CD8-positive, alpha-beta T cell (primary cell): ENCODE measurements at places on chromosomes 5 and 9.

DNA sequence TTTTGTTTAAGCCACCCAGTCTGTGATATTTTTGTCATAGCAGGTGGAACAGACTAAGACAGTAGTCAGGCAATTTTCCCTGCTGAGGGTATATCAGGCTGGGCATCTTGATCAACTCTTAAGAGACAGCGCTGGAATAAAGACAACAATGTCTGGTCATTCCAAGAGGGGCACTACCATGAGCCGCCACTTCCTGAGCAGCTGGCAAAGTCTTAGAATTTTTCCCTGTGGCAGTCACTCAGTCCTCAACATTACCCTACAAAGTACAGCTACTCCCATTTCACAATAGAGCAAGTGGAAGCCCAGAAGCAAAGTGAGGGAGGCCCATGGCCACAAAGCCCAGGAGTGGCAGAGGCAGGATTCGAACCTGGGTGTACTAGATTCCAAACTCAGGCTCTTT is 74.8 kb downstream of the SH3PXD2B start:
- no peak for DNase-seq

DNA sequence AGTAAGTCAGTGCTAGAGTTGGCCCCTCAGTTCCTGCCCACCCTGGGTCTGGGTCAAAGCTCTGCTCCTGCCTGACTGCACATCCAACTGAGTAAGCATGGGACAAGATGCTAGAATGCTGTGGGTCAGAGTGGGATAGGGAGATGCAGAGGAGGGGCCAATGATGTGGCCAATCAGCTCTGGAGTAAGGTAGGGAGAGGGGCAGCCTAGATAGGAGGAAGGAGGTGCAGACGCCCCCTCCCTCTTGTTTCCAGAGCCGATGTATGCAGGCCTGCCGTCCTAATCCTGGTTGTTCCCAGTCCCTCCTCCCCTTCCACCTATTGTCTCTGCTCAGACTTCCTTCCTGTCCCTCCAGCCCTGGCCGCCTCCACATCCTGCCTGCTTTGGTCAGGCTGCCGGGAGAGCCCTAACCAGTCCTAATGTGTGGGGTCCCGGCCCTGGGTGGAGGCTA is 1.3 kb downstream of the ARAP3 start:
- no peak for DNase-seq

GRCh38 chr5:145855763-145856267 is 17.0 kb downstream of the GRXCR2 start:
- no peak for DNase-seq

GRCh38 chr5:175047048-175047447 is 322.7 kb downstream of the MSX2 start:
- no peak for DNase-seq

GRCh38 chr5:148998174-148998797 is 64.6 kb downstream of the SH3TC2 start:
- DNase-seq, result no peak

- no peak for DNase-seq
Measured at GRCh38 chr5:165928971-165929370, 2362.5 kb upstream of the WWC1 start.

DNA sequence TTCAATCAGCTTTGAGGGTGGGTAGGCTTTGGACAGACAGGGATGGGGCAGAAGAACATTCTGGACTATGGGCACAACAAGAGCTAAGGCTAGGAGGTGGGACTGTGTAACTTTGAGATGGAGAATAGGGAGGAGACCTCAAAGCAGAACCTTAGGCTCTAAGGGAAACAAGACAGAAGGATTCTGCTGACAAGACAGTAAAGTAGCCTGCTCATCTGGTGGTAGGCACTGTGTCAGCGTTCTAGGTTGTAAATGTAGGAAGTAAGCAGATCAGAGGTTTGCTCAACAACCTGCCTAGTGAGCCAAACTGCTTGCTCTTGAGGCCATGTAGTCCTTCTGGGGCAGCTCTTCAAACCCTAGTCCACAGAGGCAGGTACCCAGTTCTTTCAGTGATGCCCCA is 15.0 kb upstream of the IL12B start:
- no peak for DNase-seq

DNA sequence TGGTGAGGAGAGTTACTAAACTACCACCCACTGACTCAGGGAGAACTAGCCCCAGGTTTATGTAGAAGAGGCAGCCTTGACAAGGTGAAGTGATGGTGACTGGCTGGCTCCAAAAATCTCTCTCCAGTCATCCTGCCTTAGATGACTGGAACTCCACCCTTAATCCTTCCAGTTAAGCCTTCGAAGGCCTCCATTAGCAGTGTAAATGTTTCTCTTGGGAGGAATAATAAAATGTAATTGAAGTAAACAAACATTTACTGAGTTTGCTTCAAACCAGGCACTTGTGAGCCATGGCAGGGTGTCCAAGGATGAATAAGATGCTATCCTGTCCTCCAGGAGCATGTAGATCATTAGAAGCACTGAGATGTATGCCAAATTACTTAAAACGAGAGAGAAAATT is 35.5 kb downstream of the ASTN2 start:
- no peak for DNase-seq

- no peak for DNase-seq
Measured at GRCh38 chr5:175814691-175815090, 56.7 kb upstream of the CPLX2 start.

- DNase-seq, result no peak
Measured at GRCh38 chr9:122445155-122445749, 32.5 kb downstream of the OR1J1 start.

- DNase-seq, result no peak
Measured at GRCh38 chr9:97577051-97577450, 56.1 kb downstream of the TSTD2 start.

GRCh38 chr5:4440536-4440935 is 699.6 kb upstream of the ADAMTS16 start:
- no peak for DNase-seq

DNA sequence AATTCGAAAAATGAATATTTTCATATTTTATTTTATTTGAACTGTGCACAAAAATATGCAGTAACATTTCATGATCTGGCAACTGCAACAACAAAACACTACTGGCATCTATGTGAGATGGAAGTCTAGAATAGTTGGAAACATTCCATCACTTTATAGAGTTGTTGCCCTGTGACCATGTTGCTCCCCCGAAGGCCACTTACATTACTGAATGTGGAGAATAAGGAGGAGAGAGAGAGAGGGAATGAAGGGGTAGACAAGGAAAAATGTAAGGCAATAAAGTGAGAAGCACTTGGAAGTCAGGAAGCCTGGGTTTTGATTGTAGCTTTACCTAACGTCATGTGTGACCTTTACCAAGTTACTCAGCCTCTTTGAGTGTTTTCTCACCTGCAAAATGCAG is 437.2 kb upstream of the EDIL3 start:
- DNase-seq, result no peak

DNA sequence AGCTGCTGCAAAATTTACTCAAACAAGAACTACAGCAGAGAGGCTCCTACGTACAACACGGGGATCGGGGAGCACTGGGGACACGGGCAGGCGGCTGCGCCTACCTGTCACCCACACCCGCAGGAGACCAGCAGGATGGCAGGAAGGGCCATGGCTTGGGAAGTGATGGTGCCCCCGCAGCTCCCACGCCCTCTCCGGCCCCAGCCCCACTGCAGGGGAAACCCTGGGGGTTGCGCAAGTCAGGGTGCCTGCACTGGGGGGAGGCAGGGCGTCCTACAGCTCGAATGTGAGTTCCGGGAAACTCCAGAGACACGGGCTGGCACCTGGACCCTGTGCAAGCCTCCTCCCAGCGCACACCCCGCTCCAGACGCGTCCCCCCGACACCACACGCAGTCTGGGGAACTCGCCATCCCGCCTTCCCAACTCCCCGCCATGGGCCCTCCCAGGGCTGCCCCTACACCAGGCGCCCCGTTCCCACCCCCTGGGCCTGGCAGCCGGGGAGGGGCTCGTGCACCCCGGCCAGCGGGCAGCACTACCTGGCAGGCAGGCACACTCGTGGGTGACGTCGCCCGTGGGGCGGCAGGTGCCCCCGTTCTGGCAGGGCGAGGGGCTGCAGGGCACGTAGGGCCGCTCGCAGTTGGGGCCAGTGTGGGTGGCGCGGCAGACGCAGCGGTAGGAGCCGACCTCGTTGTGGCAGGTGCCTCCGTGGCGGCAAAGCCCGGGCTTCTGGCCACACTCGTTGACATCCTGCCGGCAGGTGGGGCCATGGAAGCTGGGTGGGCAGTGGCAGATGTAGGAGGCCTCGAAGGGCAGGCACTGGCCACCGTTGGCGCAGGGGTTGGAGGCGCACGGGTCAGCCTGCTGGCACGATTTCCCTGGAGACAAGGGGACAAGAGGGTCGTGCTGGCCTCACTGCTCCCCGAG is 23.3 kb downstream of the NOTCH1 start:
- no peak for DNase-seq

DNA sequence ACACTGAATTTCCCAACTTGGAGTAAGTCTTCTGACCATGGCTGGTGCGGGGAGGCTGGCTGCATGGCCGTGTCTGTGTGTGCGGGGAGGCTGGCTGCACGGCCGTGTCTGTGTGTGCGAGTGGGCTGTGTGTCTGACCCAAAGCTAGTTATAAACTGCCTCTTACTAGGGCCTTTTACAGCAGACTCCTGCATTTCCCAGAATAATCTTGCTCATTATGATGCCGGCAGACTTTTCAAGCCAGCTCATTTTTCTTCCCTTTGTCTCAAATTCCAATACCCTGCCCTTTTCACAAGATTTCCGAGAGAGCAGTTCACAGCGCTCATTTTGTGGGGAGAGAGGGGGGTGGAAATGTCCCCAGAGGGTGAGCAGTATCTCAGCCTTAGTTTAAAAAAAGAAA is 470.7 kb upstream of the BRINP1 start:
- DNase-seq, result no peak

DNA sequence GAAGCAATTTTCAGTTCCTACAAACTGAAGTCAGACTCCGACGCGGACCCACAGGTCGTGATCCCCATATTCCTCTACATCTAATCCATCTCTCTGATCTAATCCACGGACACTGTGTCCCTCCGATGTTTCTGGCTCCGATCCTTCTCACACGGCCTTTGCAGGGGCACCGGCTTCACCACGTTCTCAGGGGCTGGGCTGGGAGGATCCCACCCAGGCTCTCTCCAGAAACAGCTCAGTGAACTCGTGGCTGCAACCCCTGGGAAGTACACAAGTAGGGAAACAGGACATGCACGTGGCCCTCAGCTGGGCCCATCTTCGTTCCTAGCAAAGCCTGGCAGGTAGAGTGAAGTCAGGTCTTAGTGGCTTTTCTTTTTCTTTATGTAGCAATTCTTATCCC is 49.1 kb upstream of the OLFM1 start:
- no peak for DNase-seq

- no peak for DNase-seq
Measured at GRCh38 chr5:142314606-142315005, 10.2 kb downstream of the SPRY4 start.

DNA sequence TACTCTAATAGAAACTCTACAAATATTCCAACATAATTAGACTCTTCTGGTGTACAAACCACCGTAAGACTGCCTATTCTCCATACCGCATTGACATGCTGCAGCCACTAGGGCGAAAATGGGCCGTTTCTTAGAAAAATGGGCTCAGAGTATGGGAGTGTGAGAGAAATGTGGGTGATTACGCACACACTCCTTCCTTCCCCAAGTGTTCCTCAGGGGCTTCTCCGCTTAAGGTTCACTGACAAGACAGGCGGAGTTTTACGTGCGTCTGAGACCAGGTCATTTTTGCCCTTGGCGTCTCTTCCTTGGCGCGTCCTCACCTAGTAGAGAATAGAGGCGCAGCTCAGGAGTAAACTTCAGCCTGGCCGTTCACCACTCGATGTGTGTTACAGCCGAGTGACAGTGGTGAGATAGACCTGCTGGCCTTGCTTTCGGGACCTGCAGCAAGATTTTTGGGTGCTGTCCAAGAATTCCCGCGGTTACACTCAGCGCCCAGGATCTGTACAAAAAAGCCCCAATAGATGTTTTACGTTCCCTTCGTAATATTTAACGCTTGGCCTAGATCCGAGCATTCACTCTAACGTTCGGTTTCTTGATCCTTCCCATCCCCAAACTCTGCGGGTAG is 1.8 kb upstream of the NTRK2 start:
- DNase-seq, result no peak

DNA sequence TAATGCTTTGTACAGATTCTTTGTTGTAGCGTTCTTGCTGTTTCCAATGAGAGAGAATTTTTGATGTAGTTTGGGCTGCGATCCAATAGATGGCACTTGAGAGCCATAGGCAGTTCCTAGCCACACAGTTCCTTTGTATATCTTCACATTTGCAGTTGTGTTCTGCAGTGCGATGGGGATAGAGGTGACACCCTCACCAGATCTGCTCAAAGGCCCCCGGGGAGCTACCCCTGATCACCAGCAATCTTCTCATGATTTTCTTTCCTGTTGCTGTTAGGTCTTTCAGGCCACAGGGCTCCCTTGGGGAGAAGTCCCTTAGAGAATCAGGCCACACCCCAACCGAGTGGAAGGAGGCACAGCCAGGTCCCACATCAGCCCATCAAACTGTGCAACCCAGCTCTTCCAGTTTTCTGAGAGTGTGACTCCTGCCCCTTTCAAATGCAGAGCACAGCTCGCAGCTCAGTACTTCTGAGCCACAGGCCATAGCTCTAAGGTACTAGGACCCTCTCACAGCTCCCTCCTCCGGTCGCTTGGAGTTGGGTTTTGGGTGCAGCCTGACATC is 353.7 kb downstream of the SLCO4C1 start:
- no peak for DNase-seq

GRCh38 chr5:168135897-168136296 is 155.5 kb upstream of the WWC1 start:
- DNase-seq, result no peak

- DNase-seq, result no peak
Measured at GRCh38 chr9:105205787-105206495, 38.5 kb upstream of the SLC44A1 start.

DNA sequence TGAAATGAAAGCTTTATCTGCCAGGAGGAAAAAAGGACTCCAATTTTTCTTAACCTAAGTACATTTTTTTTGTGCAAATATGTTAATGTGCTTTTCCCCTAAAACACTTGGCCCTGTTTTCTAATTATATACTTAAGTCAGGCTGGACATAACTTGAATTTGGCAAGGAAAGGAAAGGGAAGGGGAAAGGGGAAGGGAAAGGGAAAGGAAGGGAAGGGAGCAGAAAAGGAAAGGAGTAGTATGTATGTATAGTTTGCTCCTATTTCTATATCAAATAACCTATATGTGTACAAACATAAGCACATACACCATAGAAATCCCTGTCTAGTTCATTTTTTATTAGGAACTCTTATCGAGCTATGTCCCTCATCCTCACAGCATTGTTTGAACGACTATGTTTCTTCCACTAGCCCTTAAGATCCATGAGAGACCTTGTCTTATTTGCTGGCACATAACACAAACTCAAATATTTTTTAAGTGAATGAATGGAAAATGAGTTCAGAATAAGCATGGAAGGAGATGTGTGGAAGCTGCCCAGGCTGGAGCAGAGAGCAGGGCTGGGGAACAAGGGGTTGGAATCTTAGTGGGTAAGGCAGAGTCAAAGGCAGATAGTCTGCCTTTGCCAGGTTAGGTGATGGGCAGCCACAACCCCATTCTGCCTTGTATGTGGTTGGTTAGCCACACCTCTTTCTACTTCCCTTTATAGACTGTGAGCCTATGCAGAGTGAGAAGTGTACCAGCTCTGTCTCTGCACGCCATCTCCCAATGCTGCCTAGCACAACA is 70.0 kb downstream of the KLHL3 start:
- peak; percentile 53 for DNase-seq

- DNase-seq, result no peak
Measured at GRCh38 chr9:81456431-81457006, 232.8 kb downstream of the TLE1 start.
